ENCODE measurements at places on chromosomes 1 and 21.
A peak's percentile ranks its signal among the peaks of the same experiment; 100 is the strongest.

GRCh38 chr21:35861661-35862060, 198.7 kb downstream of the SETD4 start:
- H3K4me1 ChIP-seq = no peaks in the 10 kb centered on the region
- no peak overlapping the region for H3K4me3 ChIP-seq
- no peaks in the 10 kb centered on the region for H3K36me3 ChIP-seq
- DNase-seq = no peak
- no peak overlapping the region for H3K27ac ChIP-seq
- peaks cover 6% of the 10 kb centered on the region for H3K27me3 ChIP-seq

DNA sequence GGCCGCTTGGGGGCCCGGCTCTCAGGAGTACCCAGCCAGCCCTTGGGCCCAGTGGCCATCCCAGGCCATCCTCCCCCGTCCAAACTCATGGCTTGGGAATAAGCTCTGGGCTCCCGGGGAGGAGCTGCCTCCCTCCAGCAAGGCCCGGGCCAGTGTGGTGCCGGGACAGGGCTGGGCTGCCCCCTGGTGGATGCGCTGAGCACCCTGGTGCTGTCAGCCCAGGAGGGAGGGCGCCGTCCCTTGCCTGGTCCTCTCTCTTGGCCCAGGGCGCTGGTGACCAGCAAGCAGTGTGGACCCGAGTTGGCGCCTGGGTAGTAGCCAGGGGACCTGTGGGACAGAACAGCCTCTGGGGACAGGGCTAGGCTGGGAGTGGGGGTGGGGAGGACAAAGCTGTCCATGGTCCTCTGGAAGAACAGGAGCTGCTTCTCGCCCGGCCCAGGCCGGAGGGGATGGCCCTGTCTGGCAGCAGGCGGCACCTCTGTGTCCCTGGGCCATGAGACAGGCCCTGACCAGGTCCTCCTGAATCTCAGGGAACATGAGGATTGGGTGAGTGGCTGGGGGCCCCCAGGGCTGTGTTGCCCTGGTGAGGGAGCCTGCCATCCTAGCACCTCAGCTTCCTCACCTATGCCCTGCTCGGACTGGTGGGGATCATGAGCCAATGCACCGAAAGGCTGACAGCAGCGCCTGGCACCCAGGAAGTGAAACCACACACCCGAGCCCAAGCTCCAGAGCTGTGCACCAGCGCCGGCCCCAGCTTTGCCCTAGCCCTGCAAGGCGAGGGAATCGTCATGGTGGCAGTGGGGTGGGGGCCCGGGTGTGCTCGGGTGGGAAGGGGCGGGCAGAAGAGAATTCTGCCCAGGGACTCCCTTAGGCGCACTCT, 9.4 kb downstream of the MORN1 start:
- H3K36me3 ChIP-seq = no peaks in the 10 kb centered on the region
- H3K27me3 ChIP-seq = no peaks in the 10 kb centered on the region
- peaks cover 6% of the 10 kb centered on the region for H3K4me1 ChIP-seq
- H3K27ac ChIP-seq = no peak overlapping the region
- H3K4me3 ChIP-seq = no peak overlapping the region

DNA sequence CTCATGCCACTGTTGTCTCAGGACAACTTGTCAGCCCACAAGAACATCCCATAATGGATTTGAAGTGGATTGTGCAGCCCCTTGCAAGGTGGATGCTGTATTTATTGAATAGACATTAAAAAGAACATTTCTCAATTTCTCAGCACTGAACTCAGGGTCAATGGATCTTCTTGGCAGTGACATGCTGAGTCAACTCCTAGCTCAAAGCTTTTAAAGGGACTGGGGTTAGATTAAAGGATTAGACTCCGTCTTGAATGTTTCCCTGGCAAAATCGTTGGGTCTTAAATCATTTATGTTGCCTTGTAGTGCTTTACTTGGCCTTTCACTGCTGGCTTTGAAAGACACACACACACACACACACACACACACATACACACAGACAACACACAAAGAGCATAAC, 221.6 kb upstream of the PBX1 start:
- no peak overlapping the region for H3K27ac ChIP-seq
- DNase-seq = no peak
- H3K36me3 ChIP-seq = peaks cover 4% of the 10 kb centered on the region
- H3K27me3 ChIP-seq = no peaks in the 10 kb centered on the region

- H3K27me3 ChIP-seq = no peaks in the 10 kb centered on the region
- no peaks in the 10 kb centered on the region for H3K36me3 ChIP-seq
- H3K4me3 ChIP-seq = no peak overlapping the region
- no peaks in the 10 kb centered on the region for H3K4me1 ChIP-seq
These were observed 67.4 kb downstream of the RGS18 start for GRCh38 chr1:192225703-192226102.

DNA sequence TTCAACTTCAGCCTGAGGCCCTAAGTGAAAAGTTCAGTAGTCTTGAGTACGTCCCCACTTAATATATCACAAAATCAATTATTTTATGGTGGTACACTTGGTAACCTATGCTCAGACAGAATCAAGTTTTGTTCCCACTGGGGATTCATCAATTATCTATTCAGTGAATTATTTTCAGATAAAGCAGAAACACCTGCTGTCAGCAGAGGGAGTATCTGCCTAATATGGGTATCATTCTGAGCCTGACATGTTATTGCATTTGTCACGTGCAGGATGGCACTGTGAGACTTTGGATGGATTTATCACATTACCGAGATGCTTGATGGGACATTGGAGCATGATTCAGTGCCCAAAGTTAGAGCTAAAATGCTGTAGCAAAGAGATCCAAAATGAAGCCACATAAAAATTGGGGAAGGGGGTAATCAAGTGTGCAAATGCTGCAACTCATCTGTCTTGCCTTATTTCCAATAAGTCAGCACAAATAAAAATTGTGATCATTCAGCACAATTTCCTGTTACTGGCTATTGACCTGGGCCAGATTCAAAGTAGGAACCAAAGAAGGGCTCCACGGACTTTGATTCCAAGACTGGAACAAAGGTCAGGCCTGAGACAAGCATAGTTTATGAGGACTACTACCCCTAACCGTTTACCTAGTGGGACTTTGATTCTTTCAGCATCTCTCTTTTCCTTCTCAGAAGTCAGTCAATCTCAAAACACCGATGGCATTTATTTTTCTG, 657.6 kb downstream of the LMO4 start:
- H3K27ac ChIP-seq = no peak overlapping the region
- H3K36me3 ChIP-seq = no peaks in the 10 kb centered on the region
- no peak overlapping the region for H3K4me3 ChIP-seq
- peaks cover 15% of the 10 kb centered on the region for H3K27me3 ChIP-seq

DNA sequence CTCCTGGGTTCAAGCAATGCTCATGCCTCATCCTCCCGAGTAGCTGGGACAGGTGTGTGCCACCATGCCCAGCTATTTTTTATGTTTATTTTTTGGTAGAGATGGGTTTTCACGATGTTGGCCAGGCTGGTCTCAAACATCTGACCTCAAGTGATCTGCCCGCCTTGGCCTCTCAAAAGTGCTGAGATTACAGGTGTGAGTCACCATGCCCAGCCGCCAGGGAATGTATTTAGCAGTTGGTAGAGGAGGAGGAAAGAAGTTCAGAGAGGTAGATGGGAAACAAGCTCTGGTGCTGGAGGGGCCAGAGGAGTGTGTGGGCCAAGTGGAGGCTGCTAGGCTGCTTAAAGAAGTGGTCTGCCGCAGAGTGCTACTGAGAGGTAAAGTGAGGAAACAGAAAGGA, 6.0 kb downstream of the DOP1B start:
- peaks cover 42% of the 10 kb centered on the region for H3K4me1 ChIP-seq
- no peak overlapping the region for H3K27ac ChIP-seq
- H3K27me3 ChIP-seq = no peaks in the 10 kb centered on the region
- no peak for DNase-seq
- H3K36me3 ChIP-seq = no peaks in the 10 kb centered on the region

- no peak overlapping the region for H3K4me3 ChIP-seq
- no peaks in the 10 kb centered on the region for H3K36me3 ChIP-seq
- no peaks in the 10 kb centered on the region for H3K27me3 ChIP-seq
- DNase-seq = no peak
- no peaks in the 10 kb centered on the region for H3K4me1 ChIP-seq
These were observed 38.7 kb downstream of the RGS5 start for GRCh38 chr1:163163881-163164582.

GRCh38 chr1:202010180-202011015, at the start of gene ELF3:
Gene ELF3, plus strand, starts transcription at chr1:202010587. Its CDS starts 550 bp downstream, at chr1:202011137.
- no peaks in the 10 kb centered on the region for H3K4me1 ChIP-seq
- H3K27me3 ChIP-seq = no peaks in the 10 kb centered on the region
- no peaks in the 10 kb centered on the region for H3K36me3 ChIP-seq
- H3K4me3 ChIP-seq = no peak within 1 kb of the TSS
- peak within 1 kb of the TSS; percentile 63 for H3K27ac ChIP-seq
- no peak for DNase-seq

DNA sequence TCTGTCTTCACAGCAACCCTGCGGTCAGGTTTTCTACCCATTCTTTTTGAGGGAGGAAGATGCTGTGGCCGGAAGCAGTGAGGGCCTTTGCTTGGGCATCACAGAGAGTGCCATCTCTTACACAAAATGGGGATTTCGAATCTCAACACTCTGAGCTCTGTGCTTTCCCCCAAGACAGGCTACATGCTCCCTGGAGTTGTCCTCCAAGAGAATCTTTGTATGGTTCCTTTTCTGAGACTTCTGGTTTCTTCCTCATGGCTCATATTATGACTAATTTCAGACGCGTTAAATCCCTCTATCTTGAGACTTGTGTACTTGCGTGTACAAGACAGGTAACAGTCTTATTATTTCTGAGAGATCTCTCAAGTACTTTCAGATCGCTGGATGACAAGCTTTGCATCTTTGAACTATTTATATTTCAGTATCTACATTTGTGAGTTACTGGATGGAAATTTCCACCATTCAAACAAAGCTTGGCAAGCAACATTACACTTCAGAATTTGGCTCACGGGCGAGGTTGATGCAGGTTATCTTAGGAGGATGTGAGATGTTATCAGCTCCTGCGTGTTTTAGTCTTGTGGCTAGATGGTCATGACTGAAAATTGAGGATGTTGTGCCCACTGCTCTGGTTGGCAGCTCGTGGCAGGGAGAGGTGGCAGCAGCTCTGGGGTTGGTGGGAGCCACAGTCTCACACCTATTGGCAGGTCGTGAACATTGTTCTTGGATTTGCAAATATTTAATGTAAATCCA, 19.4 kb downstream of the ABCG1 start:
- no peaks in the 10 kb centered on the region for H3K27me3 ChIP-seq
- peak; percentile 79 for DNase-seq
- no peaks in the 10 kb centered on the region for H3K36me3 ChIP-seq
- H3K4me3 ChIP-seq = peak overlapping the region; percentile 76
- H3K27ac ChIP-seq = peak overlapping the region; percentile 65

GRCh38 chr1:11741919-11742558, 6.1 kb downstream of the AGTRAP start:
- DNase-seq = no peak
- no peak overlapping the region for H3K27ac ChIP-seq
- no peaks in the 10 kb centered on the region for H3K27me3 ChIP-seq

DNA sequence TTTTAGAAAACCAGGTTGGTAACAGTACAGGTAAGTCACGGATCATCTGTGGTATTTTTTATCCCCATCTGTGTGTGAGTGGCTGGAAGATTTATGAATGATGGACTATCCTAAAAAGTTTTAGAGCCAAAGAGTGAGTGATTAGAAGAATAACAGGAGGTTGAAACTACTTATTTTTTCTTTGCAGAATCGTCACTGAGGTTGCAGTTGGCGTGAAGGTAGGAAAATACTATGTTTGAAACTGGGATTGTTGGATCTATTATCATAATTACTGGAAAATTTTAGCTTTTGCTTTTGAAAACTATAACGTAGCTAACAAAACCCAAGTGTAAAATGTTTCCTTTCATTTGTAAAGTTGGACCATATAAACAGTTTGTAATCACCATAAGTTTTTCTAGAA, 1.8 kb downstream of the PTBP2 start:
- DNase-seq = no peak
- H3K36me3 ChIP-seq = peaks cover 31% of the 10 kb centered on the region
- H3K4me3 ChIP-seq = peak overlapping the region; percentile 99

DNA sequence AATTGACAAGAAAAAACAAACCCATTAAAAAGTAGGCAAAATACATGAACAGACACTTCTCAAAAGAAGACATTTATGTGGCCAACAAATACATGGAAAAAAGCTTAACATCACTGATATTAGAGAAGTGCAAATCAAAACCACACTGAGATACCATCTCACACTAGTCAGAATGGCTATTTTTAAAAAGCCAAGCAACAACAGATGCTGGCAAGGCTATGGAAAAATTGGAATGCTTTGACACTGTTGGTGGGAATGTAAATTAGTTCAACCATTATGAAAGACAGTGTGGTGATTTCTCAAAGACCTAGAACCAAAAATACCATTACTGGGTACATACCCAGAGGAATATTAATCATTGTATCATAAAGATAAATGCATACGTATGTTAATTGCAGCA, 641.1 kb upstream of the B3GALT2 start:
- DNase-seq = no peak
- no peak overlapping the region for H3K27ac ChIP-seq
- H3K36me3 ChIP-seq = peaks cover 15% of the 10 kb centered on the region
- H3K4me3 ChIP-seq = no peak overlapping the region

- H3K36me3 ChIP-seq = no peaks in the 10 kb centered on the region
- no peak overlapping the region for H3K27ac ChIP-seq
- H3K4me3 ChIP-seq = no peak overlapping the region
- DNase-seq = no peak
These were observed 2.5 kb downstream of the OLFML2B start for GRCh38 chr1:162021124-162021523.

GRCh38 chr1:115811140-115811828, 29.6 kb downstream of the NHLH2 start:
- H3K4me3 ChIP-seq = no peak overlapping the region
- H3K36me3 ChIP-seq = no peaks in the 10 kb centered on the region
- DNase-seq = no peak
- no peak overlapping the region for H3K27ac ChIP-seq
- no peaks in the 10 kb centered on the region for H3K4me1 ChIP-seq

- no peaks in the 10 kb centered on the region for H3K36me3 ChIP-seq
- DNase-seq = no peak
- no peaks in the 10 kb centered on the region for H3K27me3 ChIP-seq
- no peaks in the 10 kb centered on the region for H3K4me1 ChIP-seq
- no peak overlapping the region for H3K27ac ChIP-seq
These were observed 192.4 kb upstream of the RNPC3 start for GRCh38 chr1:103333141-103333540.

GRCh38 chr1:36352125-36352909, 28.9 kb upstream of the EVA1B start:
- H3K36me3 ChIP-seq = no peaks in the 10 kb centered on the region
- H3K27ac ChIP-seq = no peak overlapping the region
- no peak for DNase-seq
- H3K27me3 ChIP-seq = no peaks in the 10 kb centered on the region
- peaks cover 14% of the 10 kb centered on the region for H3K4me1 ChIP-seq

All from naive thymus-derived CD8-positive, alpha-beta T cell (primary cell).